Right lobe of liver (tissue), 6 donors: ENCODE measurements at places on chromosomes 13 and 19. TPM values are rescaled to one million over a fixed set of nuclear protein-coding genes. Genes with fewer than 3 reads are reported as not detected.

The TPTE2 gene
- total RNA-seq, result not detected

The C19orf67 gene
- total RNA-seq, result not detected

The PEX11G gene
- total RNA-seq, result 9.0 TPM

The CACNG6 gene
- total RNA-seq, result not detected

The CD209 gene
- total RNA-seq, result 6.7 TPM

The HRC gene
- total RNA-seq, result not detected

The SHFL gene
- 83.4 TPM for total RNA-seq

The YJEFN3 gene
- 1.4 TPM for total RNA-seq

The PNMA8A gene
- total RNA-seq, result not detected

The FARP1 gene
- 86.2 TPM for total RNA-seq

The APOC1 gene
- 5,430 TPM for total RNA-seq

The GGACT gene
- total RNA-seq, result 4.7 TPM

The KL gene
- 0.09 TPM for total RNA-seq

The MAB21L1 gene
- not detected for total RNA-seq

The CGB7 gene
- total RNA-seq, result not detected

The CPAMD8 gene
- 1.8 TPM for total RNA-seq

The CYP2A6 gene
- total RNA-seq, result 374 TPM

The AMER2 gene
- total RNA-seq, result not detected

The DNAAF3 gene
- total RNA-seq, result 0.22 TPM

The GNG7 gene
- total RNA-seq, result 2.4 TPM

The PDX1 gene
- 0.32 TPM for total RNA-seq

The YJU2 gene
- 9.8 TPM for total RNA-seq

The LYPD5 gene
- total RNA-seq, result 0.80 TPM

The FAM83E gene
- not detected for total RNA-seq

The CACNA1A gene
- not detected for total RNA-seq

The ZSCAN1 gene
- total RNA-seq, result not detected

The CFD gene
- total RNA-seq, result 3.5 TPM

The SLC25A41 gene
- total RNA-seq, result 0.18 TPM

The TMC4 gene
- 1.3 TPM for total RNA-seq

The ATP4A gene
- not detected for total RNA-seq

The OLFM2 gene
- total RNA-seq, result 3.8 TPM

The ZNF428 gene
- 11.2 TPM for total RNA-seq

The FOXA3 gene
- 21.0 TPM for total RNA-seq

The LGALS4 gene
- 298 TPM for total RNA-seq

The ZNF491 gene
- 1.3 TPM for total RNA-seq

The ACP7 gene
- not detected for total RNA-seq

The RUBCNL gene
- total RNA-seq, result 0.46 TPM

The LRRC4B gene
- 0.22 TPM for total RNA-seq

The CNMD gene
- not detected for total RNA-seq

The PCDH17 gene
- total RNA-seq, result 1.1 TPM

The ETV2 gene
- 0.38 TPM for total RNA-seq
